ENCODE measurements at places on chromosomes 4 and X.

DNA sequence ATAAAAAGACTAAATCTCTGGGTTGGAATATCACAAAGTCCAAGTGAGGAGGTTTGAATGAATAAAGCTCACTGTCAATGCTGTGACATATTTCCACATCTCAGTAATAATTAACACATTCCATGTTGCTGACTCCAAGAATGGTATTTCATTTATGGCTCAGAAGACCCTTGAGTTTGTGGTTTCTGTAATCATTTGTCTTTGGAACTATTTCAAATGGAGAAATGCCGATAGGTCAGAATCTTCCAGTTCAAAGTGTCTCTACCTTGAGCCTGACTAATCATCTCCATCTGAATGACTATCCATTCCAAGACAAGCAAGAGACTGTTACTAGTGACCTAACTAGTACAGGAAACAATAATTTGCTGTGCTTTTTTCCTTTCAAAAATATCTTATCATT, 24.2 kb upstream of the SLC2A9 start:
- DNase-seq, result no peak

DNA sequence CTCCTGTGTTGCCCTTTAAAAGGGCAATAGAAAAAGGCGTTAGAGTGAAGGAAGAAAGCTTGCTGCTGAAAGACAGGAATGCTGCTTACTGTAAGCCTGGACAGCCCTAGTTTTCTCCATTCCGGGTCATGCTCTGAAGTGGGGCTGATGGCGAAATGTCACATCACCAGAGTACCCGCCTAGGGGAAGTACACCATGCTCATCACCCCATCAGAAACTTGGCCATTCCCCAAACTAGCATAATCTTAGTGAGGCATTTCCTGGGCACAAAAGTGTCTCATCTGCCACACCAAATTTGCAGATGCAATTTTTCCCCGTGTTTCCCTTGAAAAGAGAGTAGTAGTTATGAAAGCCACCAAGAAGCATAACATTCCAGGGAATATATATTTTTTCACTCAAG, 47.8 kb upstream of the CAMK2D start:
- DNase-seq, result no peak

- no peak for DNase-seq
These were observed 38.8 kb downstream of the SEPTIN6 start for GRCh38 chrX:119654112-119654531.

DNA sequence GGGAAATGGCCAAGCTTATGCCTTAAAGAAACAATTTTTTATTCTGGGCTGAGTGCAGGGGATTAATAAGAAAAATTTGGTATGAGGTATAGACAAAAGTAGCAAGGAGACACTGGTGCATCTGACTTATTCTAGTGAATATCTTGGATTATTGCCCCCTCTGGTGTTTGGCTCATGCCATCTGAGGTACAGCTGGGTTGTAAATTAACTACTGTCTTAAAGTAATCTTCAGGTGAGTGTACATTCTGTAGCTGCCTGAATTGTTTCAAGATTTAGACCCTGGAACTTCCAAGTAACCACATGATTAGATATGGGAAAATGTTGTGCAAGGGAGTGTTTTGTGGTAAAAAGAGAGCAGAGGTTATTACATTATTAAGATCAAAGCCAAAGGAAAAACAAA, 988.7 kb downstream of the FAM133A start:
- DNase-seq, result no peak

GRCh38 chrX:101287402-101287801, 3.7 kb downstream of the TAF7L start:
- DNase-seq, result peak; percentile 0

GRCh38 chr4:156291317-156291716, 337.7 kb upstream of the CTSO start:
- DNase-seq, result no peak

GRCh38 chr4:176277162-176277904, 8.3 kb upstream of the ASB5 start:
- DNase-seq, result peak; percentile 25

- DNase-seq, result no peak
These were observed 314.6 kb upstream of the GATB start for GRCh38 chr4:152075253-152075928.

- DNase-seq, result no peak
These were observed 64.1 kb downstream of the FAM184B start for GRCh38 chr4:17717301-17717700.

DNA sequence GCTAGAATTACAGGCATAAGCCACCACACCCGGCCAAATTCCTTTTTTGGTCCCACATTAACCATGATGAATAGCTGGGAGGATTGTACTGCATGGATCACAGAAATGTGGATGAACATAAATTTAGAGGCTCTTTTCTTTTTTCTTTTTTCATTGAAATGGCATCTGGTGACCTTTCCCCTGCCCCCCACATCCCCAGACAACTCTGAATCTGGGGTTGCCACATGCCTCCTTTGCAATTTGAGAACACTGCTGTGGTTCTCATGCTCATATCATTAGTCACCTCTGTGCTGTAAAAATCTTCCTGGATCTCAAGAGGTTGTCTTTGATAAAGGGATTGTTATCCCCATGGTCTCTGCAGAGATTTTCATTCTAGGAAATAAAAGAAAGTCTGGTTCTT, 22.8 kb upstream of the FMR1NB start:
- DNase-seq, result no peak

DNA sequence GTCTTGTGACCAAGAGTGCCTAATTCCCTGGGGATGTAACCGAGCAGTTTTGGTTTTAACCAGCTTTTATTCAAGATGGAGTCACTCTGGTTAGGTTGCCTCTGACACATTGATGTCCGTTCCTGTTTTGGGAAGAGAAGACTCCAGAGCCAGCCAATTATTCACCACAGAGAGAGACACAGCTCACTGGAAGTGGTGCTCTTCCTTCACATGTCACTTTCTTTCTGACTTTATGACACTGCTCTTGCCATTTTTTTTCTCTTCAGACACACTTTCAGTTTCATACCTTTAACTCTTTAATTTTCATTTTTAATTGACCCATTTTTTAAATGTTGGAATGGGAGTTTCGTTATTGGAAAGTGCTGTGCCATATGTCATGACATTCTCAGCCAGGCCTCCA, 418.4 kb upstream of the FSTL5 start:
- DNase-seq, result no peak

DNA sequence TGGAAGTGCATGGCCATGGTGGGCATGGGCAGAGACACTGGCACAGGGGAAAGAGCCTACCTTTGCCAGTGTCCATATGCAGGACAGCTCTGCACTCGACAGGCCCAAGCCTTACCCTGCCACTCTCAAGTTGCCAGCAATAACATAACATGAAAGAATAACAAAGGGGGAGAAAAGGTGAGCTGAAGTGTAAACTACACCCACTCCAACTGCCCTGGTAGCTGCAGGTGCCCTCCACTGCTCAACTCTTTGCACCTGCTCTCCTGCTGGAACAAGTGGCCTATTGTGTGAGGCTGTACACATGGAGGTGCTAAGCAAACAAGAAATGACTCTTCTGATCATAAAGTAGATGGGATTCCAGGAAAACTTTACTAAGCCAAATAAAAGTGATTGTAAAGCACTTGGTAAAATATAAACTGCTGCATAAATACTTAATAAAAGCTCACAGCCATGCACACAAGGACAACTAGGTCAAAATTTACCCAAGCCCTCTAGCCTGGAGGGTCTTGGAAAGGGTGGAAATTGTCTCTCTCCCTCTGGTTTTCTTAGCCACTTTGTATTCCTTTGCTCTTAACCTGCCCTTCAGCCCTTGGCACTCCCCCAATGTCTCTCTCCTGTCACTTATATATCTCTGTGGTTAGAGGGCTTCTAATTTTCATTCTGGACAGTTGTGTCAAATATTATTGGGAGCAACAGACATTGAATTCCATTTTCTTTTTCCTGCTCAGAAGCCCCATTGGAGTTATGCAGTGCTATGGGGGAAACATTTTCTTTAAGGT, 261.2 kb upstream of the GPC4 start:
- DNase-seq, result peak; percentile 87

DNA sequence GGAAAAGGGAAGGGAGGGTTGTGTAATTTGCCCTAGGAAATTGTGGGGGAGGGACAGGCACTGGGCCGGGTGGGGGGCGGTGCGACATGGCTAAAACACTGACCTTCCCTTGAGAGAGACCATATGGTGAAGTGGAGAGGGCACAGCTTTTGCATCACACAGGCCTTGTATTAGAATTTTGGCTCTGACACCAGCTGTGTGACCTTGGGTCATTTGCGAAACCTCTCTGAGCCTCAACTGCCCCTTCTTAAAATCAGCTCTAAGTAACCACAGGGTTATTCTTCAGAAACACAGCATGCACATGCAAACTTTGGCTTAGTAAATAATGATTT, 25.8 kb downstream of the PDGFRA start:
- no peak for DNase-seq

DNA sequence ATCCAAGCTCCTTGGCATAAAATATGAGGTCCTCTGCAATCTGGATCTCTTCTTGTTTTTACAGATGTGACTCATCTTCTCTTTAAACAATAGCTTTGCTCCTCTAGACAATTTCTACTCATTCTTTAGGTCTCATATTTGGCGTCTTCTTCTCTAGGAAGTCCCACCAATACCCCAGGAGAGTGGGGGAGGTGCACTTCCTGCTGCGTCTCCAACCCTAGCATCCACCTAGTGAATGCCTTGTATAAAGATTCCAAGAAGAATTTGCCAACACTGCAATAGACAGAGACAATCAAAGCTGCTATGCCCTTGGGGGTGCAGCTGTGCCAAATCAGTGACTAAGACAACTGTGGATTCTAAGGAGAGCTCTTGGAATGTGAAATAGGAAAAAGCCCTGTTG, 45.7 kb upstream of the SLC10A7 start:
- no peak for DNase-seq

DNA sequence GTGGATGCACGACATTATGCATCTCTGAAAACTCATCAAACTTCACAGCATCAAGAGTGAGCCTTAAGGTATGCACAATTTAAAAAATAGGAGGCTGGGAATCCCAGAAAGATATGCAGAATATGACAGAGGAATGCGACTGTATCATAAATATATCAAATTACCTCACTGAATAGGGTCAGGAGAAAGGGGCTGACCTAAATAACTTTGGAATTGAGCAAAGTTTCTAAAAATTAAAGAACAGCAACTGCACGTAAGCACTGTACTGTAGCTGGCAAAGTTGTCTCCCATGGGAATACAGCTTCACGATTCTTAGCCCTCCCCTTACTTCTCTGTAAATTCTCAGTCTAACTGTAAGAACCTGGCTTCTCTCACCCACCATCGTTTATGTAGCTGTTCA, 397.4 kb upstream of the ZFP42 start:
- DNase-seq, result no peak

- no peak for DNase-seq
These were observed 109.8 kb upstream of the PCDH7 start for GRCh38 chr4:30610361-30610760.

DNA sequence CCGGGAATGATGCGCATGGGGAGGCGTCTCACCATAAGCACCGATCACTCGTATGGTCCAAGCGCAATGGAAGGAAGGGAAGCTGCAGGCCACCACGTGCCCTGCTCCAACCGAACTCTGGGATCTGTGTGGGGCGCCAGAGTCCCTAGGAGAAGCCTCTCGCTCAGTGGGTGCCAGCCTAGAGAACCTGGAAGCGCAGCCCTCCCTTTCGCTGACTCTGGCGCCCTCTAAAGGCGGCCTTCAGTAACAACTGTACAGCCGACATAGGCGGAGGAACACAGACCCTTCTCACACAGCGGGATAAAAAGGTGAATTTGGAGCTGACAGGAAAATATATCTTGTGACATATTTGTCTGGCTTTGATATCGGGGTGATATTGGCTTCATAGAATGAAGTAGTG, 76.0 kb downstream of the INTS6L start:
- DNase-seq, result peak; percentile 31
